ENCODE measurements at places on chromosomes 12 and 14.

- DNase-seq = peak; percentile 48
These were observed 31.4 kb downstream of the CD9 start for GRCh38 chr12:6231359-6232268.

DNA sequence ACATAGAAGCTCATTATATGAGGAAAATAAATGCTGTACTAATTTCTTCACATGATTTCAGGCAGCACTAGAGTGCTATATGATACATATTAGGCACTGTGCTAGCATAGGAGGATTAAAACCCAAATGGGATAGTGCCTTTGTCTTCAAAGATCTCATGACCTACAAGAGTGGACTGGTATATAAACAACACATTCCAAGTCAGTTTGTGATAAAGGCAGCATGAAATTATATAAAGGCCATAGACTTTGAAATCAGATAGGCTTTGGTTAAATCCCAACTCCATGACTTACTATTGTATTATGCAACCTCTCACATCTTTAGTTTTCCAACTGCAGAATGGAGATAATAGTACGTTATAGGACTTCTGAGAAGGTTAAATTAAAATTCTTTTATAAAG is 179.7 kb downstream of the RAD51B start:
- peak; percentile 70 for DNase-seq

GRCh38 chr14:46769292-46769691 is 117.7 kb upstream of the RPL10L start:
- DNase-seq = no peak

DNA sequence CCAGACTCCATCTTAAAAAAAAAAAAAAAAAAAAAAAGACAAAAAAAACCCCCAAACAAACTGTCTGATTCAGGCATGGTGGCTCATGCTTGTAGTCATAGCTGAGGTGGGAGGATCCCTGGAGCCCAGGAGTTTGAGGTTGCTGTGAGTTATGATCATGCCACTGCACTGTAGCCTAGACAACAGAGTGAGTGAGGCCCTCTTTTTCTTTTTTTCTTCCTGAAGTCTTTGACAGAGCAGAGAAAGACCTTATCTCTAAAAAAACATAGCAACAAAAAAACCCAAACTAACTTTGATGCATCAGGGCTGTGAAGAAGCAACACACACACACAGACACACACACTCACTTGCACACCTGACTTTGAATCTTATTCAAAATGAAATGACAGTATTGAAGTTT is 7.7 kb upstream of the AMN1 start:
- peak; percentile 91 for DNase-seq

DNA sequence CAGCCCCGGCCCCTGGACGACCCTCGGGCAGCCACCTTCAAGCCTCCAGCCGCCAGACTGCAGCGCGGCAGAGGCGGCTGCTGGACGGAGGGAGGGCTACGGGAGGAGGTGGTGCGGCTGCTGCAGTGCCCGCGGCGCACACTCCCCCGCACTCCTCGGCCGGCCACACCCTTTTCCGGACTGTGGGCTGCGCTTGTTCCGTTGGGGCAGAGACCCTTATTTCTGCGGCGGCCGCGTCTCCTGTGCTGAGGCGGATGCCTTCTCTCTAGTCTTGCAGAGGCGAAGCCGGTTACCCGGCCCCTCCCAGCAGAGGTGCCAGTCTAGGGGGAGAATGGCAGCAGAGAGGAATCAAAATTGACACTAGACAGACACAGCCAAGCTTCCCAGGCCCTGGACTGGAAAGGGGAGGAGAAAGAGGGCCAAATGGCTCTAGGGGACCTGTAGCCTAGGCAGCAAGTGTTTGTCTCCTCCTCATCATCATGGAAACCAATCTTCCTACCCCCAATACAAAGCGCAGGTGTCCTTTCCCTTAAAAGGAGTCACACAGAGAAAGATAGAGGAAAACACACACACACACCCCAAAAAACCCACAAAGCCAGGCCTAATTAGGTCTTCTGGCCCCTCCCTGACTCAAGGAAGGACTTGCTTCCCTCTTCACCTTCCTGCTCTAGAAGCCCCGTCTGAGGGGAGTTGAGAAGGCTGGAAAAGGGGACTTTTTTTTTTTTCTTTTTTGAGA is 1.3 kb downstream of the ESYT1 start:
- DNase-seq = peak; percentile 41

Measured in iris pigment epithelial cell (primary cell).